Fibroblast of villous mesenchyme (primary cell): ENCODE measurements at places on chromosomes 4 and X. TPM values are rescaled to one million over a fixed set of nuclear protein-coding genes. Genes with fewer than 3 reads are reported as not detected.

- no peak for DNase-seq
These were observed 111.6 kb downstream of the MAGEB17 start for GRCh38 chrX:16278927-16279326.

DNA sequence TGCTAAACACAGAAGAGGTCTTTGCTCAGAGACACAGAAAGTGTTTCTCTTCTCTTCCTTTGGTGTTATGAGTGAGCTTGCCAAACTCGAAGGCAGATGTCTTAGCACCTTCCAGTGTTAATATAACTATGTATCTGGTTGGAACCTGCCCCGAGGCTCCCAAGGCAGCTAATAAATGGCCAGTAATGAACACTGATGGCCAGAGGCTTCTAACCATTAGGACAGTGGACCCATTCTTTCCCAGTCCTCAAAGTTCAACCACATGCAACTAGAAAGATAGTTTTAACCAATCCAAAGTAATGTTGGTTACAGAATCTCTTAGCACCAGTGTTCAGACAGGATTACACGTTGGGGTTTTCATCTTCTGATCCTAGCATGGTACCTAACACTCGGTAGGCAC lies 42.7 kb upstream of the JADE1 start:
- DNase-seq: no peak

DNA sequence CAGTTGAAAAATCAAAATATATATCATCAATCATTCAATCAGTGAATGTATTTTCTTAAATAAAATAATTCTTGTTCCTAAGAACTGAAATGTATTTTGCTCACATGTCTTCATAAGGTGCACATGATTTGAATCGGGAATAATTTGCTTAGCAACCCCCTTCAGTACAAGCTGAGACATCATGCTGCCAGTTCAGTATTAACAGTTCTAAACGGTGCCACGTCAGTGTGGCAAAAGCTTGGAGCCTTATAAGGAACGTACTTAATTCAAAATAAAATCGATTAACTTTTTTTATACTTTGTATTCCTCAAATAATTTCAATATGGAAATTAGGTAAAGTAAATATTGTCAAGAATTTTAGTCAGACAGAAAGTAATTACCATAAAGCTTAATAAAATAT lies 287.9 kb downstream of the CCSER1 start:
- DNase-seq: no peak

- peak; percentile 85 for DNase-seq
These were observed 117.0 kb downstream of the CBLL2 start for GRCh38 chrX:22389556-22390179.

GRCh38 chrX:111159232-111159631 lies 63.2 kb downstream of the PAK3 start:
- DNase-seq: no peak

DNA sequence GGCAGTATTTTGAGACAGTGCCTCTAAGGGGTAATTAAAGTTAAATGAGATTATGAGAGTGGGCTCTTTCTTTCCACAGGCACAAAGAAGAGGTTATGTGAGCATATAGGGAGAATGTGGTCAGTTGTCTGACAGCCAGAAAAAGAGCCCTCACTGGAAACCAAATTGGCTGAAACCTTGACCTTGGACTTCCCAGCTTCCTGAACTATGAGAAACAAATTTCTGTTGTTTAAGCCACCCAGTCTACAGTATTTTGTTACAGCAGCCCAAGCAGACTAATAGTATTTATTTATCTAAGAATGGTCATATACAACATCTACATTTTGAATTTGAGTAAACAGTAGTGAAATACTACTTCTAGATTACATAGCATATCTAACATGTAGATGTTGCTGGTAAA lies 473.8 kb downstream of the IL15 start:
- no peak for DNase-seq

DNA sequence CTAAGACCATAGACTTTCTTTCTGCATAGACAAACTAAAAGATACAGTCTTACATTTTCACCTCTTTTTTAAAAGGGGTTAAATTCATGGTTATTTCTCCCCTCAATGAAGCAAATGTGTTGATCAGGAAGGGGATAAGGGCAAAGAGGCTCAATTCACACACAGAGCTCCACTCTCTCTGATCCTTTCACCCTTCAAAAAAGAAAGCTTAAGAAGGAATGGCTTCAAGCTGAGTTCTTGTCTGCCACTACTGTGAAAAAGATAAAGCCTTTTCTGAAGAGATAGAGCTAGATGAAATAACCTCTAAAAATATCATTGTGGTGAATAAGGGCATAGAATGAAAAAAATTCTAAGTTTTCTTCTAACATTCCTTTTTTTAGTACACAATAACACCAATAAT lies 28.3 kb downstream of the SEPSECS start:
- DNase-seq: no peak

DNA sequence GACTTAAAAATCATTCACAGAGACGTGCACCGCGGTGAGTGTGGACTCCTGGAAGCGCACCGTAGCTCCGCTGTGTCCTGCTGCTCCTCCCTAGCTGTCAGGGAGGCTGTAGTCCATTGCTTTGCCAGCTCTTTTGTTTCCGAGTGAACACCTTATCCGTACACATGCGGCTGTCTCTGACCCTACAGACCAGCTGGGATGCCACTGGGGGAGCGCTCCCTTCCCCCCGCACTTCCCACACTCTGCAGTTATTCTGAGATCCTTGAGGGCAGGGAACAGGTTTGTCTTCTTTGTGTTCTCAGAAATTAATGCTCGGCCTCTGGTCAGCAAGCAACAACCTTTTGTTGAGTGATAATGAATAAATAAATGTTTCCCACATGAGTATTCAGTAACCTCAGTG lies 33.7 kb upstream of the MSANTD1 start:
- DNase-seq: no peak

DNA sequence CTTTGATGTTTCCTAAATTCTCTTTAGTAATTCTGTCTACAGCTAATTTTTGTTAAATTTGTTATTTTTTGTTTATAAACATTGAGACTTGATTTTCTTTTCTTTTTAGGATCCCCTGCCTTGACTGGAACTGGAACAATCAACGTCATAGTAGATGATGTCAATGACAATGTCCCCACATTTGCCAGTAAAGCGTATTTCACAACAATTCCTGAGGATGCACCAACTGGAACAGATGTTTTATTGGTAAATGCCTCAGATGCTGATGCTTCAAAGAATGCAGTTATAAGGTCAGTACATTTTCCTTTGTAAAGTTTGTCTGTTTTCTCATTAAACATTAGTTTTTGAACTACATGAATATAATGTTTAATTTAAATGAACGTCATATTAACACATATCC lies 119.4 kb downstream of the FAT4 start:
- DNase-seq: peak; percentile 69

- no peak for DNase-seq
These were observed 7.8 kb upstream of the WDR1 start for GRCh38 chr4:10124167-10124930.

DNA sequence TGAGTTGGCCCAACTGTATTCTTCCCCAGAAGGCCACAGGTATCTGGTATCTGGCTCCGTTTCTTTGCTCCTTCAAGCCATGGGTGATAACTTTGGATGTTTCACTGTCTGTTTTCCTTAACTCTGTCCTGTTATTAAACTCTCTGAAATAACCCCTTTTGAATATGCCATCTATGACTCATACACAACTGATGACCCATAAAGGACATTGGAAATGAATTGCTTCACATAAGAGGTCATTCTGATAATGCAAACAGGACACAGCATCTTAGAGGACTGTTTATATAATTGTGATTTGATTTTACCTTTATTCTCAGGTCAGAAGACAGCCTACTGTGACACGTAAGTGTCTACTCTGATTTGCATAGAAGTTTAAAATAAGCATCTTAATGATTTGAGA lies 227.7 kb downstream of the VEGFC start:
- no peak for DNase-seq

GRCh38 chr4:43855283-43855682 lies 593.3 kb downstream of the KCTD8 start:
- DNase-seq: no peak

GRCh38 chr4:180618396-180618795 lies 1624.8 kb upstream of the TENM3 start:
- DNase-seq: no peak

The SMR3B gene
- total RNA-seq: not detected in 2 replicates

The SLC4A4 gene
- total RNA-seq: 12.5 and 13.5 TPM in 2 replicates

The PNCK gene
- total RNA-seq: under 0.01 and 0.32 TPM in 2 replicates

The SPANXB1 gene
- not detected in 2 replicates for total RNA-seq

The ABLIM2 gene
- total RNA-seq: under 0.01 TPM in 1 of 2 replicates, not detected in the other

The RS1 gene
- total RNA-seq: not detected in 2 replicates

The TRIM61 gene
- total RNA-seq: 1.7 and 2.9 TPM in 2 replicates

The FAM9C gene
- total RNA-seq: under 0.01 TPM in 2 replicates

The LRP2BP gene
- total RNA-seq: 0.32 and 1.3 TPM in 2 replicates
